ENCODE measurements at places on chromosomes 1 and 21.

GRCh38 chr1:1112237-1112985 is 3.5 kb downstream of the C1orf159 start:
- no peak for DNase-seq

DNA sequence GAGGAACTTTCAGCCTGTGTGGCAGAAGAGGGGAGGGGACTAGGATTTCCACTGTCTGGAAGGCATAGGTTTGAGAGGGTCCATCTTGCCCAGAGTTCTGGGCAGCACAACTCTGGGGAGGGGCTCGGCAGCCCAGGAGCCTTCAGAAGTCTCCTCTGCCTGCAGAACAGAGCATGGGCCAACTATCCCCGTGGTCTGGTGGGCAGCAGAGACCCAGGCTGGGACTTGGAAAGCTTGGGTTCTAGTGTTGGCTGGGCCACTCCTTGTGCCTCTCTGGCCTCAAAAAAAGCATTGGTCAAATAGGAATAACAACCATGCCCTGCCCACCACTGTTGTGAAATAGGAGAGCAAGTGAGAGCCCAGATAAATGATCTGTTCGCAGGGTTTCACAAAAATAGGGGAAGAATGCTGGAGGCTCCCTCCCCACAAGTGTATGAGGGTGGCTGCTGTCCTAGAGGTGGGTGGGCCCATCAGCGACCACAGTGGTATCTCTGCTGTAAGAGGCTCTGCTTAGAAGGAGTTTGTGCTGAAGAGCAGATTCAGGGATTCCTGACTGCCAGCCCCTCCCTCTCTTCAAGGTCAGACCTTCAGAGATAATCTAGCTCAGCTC is 8.9 kb downstream of the EPHA10 start:
- DNase-seq = no peak

DNA sequence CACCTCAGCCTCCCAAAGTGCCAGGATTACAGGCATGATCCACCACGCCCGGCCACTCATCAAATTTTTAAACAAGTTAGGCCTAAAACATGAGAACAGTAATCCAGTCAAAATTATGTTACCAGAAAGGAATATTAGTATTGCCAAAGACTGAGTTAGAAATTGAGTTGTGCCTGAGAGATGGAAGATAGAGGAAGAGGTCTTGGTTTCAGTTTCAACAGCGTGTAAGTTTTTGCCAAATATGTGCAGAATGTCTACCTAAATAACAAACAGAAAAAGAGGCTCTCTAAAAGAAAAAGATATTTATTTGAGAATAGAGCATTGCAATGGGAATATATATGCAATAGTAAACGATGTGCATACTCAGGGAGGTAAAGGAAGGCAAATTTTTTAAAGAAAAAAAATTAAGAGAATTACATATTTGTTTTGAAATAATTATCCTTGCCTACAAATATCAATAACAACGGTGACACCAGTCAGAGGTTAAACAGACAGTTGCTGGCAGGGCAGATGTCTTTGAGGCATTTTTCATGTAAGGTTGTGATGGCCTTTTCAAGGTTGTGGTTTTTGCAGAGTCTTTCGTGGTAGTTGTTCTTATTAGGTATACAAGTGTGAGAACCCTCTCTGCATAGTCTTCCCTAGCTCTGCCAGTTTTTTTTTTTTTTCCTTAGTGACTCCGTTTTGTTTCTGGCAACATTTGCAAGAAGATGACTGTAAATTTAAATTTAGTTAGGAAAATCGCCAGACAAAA is 2.2 kb upstream of the CD1B start:
- no peak for DNase-seq

DNA sequence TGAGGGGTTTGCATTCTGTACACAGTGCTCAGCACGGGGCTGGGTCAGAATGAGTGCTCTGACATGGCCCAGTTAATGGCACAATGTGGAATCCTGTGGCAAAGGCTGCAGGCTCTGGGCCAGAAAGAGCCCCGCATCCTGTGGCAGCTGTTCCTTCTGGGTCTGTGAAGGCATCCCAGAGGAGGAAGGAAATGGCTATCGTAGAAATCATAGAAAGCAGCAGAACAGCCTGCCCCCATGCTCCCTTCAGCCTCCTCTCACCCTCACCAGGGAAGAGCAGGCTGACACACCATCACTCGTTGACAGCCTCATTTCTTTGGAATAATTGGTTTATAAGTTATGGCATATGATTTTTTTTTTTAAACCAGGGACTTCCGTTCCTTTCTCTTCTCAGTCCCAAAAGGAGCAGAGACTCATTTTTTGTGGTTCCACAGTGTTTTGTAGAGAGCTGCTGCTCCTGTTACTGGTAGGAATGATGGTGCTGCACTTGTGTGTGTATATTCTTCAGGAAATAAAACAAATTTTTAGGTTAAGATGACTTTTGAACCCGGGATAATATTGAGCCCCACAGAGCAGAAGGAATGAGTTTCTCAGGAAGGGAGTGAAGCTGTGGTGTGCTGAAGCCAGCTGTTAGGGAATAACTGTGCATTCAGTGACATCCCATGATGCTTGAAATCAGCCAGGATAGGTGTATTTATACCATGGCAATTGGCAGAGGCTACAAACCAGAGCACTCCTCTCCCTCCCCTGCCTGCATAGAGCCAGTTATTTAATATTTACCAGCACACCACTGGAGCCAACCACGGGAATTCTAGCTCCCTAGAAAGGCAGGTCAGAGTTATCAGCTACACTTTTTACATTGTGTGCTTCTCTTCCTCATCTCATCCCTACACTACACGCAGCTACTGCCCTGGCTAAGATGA is 32.0 kb downstream of the PLXNA2 start:
- DNase-seq = no peak

DNA sequence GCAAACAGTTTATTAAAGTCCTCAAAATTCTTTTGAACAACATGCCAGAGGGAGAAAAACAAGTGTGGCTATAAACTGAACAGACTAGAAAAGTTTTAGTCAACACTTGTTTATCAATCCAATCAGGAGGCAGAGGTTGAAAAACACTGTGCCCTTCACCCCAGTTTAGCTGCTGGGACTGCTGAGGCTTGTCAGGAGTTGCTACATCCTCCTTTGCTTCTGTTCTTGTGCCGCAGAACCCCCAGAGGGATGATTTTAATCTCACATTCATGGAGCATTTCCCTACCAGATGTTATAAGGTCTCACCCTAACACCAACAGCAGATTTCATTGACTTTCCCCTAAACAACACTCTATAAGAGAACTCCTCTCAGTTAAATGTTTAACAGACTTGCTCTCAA is 321.2 kb downstream of the VAV3 start:
- DNase-seq = no peak

- DNase-seq = no peak
Observed at GRCh38 chr1:185442050-185442449, 125.0 kb upstream of the IVNS1ABP start.

GRCh38 chr1:206666954-206667665 is 17.6 kb upstream of the MAPKAPK2 start:
- no peak for DNase-seq

DNA sequence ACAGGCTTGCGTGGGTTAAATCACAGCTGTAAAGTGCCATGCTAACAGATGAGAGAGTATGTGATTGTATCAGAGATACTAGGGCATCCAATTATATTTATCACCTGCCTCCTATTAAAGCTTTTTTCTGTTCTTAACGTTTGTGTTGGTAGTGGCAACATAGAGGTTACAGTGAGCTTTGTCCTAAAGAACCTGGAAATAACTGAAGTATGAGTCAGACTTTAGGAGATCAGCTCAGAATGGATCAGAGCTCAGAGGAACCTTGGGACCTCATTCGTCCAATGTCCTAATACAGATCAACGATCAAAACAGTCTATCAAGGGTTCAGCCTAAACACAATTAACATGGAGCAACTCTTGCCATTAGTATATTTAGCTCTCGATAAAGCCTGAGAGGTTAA is 81.0 kb downstream of the RGS7 start:
- DNase-seq = no peak

- no peak for DNase-seq
Observed at GRCh38 chr21:34724131-34724856, 55.5 kb downstream of the CLIC6 start.

GRCh38 chr21:46486481-46487126 is 27.9 kb downstream of the DIP2A start:
- DNase-seq = no peak

GRCh38 chr1:213829780-213830179 is 158.0 kb upstream of the PROX1 start:
- DNase-seq = no peak

- no peak for DNase-seq
Observed at GRCh38 chr1:160370561-160371345, 3.9 kb downstream of the NHLH1 start.

DNA sequence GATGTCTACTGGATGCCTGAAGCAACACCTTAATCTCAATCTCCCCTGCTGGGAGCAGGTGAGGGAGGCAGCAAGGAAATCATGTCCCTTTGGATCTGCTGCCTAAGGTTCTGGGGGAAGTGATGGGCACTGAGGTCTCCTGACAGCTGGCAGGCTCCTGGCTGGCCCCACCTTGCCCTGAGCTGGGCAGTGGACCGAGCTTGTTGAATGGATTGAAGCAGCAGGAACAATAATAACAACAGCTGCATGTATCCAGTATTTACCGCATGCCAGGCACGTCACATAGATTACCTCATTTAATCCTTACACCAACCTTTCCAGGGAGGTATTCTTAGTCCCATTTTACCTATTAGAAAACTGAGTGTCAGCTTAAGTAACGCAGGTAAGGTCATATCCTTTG is 133.9 kb downstream of the PLXNA2 start:
- DNase-seq = no peak

DNA sequence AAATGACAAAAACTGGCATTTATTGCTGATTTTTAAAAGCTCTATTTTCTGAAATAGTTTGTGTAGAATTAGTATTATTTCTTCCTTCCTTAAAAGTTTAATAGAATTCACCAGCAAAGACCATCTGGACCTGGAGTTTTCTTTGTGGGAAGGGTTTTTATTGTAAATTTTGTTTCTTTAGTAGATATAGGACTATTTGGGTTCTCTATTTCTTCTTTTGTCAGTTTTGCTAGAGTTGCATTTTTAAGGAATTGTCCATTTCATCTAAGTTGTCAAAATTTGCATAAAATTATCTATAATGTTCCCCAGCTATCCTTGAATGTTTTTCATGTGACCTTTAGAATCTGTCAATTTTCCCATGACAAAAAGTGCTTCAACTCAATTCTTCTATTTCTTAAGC is 28.8 kb upstream of the LRP8 start:
- no peak for DNase-seq

- DNase-seq = no peak
Observed at GRCh38 chr21:41778930-41779600, 12.2 kb upstream of the RIPK4 start.

DNA sequence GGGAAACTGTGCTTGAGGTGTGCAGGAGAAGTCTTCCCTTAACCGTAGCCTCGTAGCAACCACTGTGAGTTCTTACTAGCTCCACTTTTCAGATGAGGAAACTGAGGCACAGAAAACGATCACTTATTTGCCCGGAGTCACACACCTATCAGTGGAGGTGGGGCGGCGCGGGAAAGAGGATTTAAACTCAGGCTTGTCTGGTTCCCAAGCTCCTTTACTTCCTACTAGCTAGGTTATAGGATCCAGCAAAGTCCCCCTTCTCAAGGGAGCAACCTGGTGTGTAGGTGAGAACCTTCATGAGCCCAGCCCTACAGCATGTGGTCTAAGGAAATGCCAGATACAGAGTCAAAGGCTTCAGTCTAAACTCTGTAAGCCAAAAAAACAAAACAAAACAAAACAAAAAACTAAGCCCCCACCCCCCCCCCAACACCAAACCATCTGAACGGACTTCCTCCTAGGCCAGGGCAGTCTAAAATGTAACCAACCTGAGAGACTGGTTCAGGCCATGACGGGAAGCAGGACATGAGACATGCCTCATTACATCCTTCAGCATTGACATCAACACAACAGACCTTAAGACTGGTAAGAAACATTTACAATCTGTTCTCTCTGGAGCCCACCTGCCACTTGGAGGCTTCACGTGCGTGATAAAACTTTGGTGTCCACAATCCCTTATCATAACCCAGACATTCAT is 709 bp upstream of the FBXO42 start:
- no peak for DNase-seq

DNA sequence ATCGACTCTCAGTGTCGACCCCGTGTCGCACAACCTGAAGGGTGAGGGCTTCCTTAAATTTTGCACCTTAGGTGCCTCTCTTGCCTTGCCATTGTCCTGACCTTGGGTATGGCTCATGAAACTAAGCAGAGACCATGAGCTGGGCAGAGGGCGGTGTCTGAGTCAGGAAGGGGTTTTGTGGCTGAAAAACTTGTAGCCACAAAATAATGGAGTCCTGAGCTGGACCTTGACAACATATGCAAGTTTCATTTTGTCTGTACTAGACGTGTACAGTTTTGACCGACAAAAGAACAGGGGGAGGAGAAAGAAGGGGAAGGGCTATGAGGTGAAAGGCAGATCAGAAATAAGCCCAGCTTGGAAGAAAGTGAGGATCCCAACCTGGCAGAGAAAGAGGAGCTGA is 8.3 kb upstream of the RUNX1 start:
- DNase-seq = no peak

DNA sequence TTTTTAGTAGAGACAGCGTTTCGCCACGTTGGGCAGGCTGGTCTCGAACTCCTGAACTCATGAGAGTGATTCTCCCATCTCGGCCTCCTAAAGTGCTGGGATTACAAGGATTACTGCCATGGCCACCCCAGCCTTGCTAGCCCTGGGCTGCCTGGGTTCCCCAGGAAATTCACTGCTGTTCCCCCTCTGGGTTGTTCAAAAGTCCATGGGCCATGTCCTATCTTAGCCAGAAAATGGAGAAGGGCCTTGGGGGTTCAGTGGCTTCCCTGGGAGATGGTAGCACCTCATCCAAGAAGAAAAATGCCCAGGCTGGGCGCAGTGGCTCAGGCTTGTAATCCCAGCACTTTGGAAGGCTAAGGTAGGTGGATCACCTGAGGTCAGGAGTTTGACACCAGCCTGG is 20.9 kb downstream of the SLC26A9 start:
- no peak for DNase-seq

- DNase-seq = no peak
Observed at GRCh38 chr1:230332061-230332460, 94.1 kb downstream of the PGBD5 start.

- no peak for DNase-seq
Observed at GRCh38 chr1:95067568-95067967, 5.2 kb downstream of the ALG14 start.

DNA sequence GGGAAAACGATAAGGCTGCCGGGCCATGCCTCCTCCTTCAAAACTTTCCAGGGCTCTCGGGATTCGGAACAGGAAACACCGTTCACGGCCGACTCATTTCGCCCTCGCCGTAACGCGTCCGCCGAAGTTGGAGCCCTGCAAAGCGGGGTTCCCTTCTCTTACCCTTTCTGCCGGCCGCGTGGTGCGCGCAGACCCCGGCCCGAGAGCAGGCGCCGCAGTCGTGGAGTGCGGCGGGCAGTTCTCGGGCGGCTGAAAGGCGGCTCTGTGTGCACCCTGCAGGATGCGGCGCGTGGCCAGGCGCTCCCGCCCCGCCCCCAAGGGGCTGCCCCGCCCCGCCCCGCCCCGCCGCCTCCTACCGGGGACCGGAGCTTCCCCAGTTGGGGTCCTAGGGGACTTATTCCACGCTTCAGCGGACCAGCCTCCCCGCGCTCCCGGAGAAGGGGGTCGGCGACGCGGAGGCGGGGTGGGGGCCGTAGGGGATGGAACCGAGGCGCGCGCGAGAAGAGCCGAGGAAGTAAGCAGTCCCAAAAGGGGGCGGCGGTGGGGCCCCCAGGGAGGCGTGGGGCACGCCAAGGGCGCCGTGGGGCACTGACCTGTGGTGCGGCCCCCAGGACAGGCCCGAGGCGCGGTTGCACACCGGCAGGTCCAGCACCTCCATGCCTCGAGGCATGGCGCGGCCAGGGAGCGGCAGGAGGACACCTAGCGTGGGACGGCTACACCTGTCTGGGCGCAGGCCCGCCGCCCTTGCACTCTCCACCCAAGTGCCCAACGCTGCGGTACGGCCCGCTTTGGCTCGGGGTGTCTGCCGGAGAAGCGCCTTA is at the start of gene MCOLN2:
MCOLN2 (minus strand) TSS at position 268 of the 821 bp plus-strand sequence; CDS start at position 27, 241 bp downstream.
- DNase-seq = no peak
